NCI-H1105 (cell line): ENCODE measurements at places on chromosomes 16 and 17.

DNA sequence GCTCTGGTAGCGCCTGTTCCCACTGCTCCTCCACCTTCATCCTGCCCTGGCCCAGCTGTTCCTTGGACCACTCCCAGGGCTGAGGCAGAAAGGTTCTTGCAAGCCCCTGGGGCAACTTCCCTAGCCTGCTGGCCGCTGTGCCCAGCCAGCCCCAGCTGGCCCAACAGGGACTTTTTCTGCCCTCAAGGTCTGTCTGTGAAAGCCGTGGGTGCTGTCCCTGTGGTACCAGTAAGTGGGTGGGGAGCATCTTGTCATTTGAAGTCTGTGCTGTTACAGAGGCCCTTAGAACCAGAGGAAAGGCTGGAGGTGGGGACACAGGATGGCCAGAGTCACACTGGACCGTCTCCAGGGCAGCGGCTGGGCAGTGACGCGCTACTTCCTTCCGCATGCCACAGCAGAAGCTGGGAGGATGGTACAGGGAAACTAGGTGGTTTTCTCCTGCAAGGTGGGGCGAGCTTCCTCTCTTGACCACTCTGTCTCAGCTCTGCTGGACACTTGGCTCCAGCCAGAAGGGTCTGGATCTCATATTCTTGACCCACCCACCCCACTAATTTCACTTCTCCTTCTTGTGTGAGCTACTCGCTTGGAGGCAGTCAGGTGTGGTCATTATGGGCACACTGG is 87.8 kb downstream of the PLCG2 start:
- no peak for DNase-seq

GRCh38 chr17:81456798-81457197 is 55.8 kb downstream of the ACTG1 start:
- no peak for DNase-seq

DNA sequence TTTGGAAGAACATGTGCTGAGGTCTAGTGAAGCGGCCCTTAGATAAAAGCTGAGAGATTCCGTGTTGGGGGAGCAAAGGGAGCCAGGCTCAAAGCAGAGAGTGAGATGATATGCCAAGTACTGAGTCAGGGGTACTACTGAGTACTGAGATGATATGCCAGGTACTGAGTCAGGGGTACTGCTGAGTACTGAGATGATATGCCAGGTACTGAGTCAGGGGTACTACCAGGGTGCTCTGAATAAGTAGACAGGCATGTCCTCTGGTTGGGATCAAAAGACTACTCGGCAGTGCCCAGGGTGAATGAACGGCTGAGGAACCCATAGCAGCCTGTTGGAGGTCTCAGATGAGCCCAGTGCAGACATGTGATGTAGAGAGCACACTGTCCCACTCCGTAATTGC is 239.0 kb downstream of the SOX9 start:
- DNase-seq: no peak

DNA sequence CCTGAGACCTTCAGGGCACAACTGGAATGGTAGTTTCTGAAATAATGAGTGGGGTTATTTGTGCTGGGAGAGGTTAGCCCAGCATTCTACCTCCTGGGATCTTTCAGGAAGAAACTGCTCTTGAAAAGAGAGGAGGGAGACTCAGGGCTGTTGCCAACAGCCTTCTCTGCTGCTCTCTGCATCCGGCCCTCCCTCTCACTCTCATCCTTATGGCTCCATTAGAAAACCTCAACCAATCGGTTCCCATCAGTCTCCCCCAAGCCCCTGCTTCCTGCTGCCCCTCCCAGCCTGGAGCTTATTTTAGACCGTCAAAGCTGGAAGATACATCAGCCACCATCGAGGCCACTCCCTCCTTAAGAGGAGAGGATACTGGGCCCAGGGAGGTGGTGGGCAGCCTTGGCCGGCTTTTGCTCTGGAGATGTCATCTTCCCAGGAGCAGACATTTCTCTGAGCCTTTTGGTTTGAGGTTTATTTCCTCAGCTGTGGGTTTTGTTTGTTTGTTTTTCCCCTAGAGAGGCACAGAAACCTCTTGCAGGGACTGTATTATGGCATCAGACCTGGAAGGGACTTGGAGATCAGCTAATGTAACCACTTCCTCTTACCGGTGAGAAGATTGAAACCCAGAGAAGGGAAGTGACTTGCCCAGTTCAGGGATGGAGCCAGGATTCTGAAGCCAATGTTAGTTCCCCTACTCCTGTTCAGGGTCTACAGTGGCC is 2.7 kb downstream of the MPRIP start:
- DNase-seq: no peak

GRCh38 chr17:45265821-45266220 is 3.9 kb upstream of the SPATA32 start:
- no peak for DNase-seq
